GM03348 (cell line): ENCODE measurements at places on chromosomes 7 and 10.
A peak's percentile ranks its signal among the peaks of the same experiment; 100 is the strongest.

- DNase-seq, result no peak
These were observed 1.5 kb downstream of the FRAT1 start for GRCh38 chr10:97320480-97321031.

- DNase-seq, result no peak
These were observed 67.6 kb upstream of the PITRM1 start for GRCh38 chr10:3239920-3240894.

- DNase-seq, result peak; percentile 77
These were observed 3.1 kb upstream of the DOCK1 start for GRCh38 chr10:126902157-126902556.

DNA sequence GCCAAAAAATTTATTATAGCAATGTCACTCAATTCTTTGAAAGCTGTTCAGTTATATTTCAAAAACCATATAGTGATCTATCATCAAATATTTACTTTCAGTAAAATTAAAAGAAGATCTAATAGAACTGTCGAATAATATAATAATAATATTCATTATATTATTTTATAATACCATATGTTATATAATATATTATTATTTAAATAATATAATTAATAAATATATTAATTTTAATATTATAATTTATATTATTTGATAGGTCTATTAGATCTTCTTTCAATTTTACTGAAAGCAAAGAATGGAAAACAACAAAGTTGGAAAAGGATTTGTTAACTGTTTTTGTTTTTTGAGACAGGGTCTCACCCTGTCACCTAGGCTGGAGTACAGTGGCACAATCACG, 22.5 kb upstream of the UCMA start:
- no peak for DNase-seq

DNA sequence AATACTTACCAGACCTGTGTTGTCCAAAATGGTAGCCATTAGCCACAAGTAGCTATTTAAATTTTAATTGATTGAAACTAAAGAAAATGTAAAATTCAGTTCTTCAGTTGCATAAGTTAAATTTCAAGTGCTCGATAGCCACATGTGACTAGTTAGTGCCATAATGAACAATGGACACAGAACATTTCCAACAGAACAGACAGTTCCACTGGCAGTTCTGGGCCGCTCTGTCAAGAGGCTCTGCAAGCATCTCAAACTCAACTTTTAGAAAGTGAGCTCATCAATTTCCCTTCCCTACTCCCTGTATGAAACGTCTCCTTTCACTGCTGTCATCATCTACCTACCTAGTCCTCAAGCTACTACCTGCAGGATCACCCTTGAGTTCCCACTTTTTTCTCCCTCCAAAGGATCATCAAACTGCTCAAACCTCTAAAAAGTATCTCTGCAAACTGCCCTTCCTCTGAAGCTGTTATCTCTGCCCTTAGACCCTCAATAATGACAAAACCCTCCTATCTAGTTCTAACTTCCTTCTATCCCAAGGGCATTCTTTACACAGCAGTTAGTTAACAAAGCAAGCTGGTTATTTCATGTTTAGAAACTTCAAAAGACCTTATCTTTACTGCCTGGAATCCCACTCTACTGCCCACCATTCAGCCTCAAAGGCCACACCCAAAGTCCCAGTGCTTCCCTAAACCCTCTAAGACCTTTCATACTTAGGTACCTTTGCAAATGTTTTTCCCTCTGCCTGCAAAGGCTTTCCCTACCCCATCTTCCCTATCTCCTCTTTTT, 20.6 kb downstream of the SHTN1 start:
- no peak for DNase-seq

DNA sequence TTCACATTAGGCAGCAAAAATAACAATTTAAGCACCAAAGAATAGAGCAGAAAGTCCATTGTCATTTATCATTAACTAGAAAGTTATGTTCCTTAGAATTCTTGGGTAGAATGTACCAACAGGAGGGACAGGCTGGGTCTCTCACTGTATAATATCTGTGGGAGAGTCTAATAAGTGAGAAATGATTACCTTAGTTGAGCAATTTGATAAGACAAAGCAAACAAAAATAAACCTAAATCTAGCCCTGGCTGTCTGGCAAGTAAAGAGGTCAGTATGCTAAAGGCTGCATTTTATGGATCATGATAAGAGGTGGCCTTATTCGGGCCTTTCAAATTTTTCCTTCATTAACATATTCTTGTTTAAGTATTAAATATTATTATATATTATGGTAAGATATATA, 35.6 kb downstream of the THNSL1 start:
- DNase-seq, result no peak

DNA sequence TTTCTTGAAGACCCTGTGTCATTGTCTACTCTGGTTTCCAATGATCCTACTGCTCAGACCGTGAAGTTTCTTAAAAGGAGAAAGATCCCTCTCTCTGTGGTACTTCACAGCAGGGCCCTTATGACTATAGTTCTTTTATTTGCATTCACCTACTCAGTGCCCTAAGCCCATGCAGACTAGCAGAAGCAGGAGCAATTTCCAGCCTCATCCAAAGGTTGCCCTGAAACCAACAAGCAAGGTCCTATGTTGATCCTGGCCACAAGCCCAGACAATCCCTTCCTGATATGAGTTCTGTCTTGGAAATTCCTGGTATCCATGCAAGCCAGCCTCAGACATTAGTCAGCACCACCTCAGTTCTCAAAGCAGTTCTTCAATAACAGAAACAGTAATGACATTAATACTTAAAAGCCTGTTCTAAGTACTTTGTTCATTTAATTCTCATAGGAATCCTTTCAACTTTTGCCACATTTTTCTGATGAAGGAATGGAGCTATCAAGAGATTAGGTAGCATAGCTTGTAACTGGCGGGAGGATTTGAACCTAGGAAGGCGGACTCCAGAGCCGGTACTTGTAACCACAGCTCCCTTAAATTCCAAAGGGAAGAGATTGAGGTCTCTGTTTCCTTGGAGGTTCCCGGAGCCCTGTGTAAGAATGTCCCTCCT, 58.1 kb upstream of the ST8SIA6 start:
- peak; percentile 53 for DNase-seq

GRCh38 chr7:27185854-27186667, 1.0 kb upstream of the HOXA11 start:
- DNase-seq, result peak; percentile 39

DNA sequence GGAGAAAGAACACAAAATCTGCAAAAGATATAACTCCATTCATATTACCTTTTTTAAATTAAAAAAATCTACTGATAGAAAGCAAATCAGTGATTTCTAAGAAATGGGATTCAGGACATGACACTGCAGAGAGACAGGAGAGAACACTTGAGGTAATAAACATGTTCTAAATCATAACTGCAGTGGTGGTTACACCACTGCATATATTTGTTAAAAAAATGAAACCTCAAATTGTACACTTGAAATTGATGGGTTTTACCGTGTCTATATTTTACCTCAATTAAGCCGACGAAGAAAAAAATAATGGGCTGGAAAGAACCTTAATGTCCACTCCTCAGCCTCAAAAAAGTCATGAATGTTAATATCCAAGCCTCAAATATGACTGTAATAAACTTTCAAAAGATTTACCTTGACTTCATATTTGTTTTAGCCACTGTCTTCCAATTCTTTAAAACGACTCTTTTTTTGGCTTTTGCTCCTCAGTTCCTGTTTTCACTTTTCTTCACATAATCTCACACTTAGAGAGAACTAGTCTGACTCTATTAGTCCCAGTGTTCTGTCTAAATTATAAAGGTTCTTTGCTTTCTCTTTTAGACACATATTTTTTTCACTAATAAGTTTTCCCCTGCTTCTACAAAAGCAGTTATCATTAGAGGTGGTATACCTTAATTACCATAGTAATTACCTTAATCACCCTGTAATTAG, 502.4 kb downstream of the GRM8 start:
- no peak for DNase-seq

DNA sequence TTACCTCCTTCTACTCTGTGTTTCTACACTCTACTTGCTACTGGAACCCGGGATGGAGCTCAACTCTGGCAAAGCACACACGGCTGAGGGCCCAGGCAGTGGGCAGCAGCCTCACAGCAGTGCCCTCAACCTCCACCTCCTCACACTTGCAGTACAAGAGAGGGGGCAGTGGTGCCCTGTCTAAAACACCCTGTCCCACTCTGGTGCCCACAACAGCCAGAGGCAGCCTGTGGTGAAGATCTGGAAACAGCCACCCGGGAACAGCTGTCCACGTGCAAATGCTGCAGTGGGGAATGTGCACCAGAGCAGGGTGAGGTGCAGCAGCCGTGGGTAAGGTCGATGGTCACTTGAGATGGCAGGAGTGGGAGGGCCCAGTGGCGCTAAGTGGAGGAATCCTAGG, 13.7 kb downstream of the MAT1A start:
- no peak for DNase-seq

- DNase-seq, result no peak
These were observed 20.2 kb upstream of the FOXL3 start for GRCh38 chr7:269721-270120.

GRCh38 chr10:92816091-92816531, 32.2 kb upstream of the EXOC6 start:
- DNase-seq, result no peak

GRCh38 chr10:128125416-128125943, 743 bp downstream of the MKI67 start:
- no peak for DNase-seq

- no peak for DNase-seq
These were observed 216.7 kb upstream of the KCND2 start for GRCh38 chr7:120056227-120056626.

GRCh38 chr10:1942478-1942877, 205.2 kb upstream of the ADARB2 start:
- DNase-seq, result no peak

DNA sequence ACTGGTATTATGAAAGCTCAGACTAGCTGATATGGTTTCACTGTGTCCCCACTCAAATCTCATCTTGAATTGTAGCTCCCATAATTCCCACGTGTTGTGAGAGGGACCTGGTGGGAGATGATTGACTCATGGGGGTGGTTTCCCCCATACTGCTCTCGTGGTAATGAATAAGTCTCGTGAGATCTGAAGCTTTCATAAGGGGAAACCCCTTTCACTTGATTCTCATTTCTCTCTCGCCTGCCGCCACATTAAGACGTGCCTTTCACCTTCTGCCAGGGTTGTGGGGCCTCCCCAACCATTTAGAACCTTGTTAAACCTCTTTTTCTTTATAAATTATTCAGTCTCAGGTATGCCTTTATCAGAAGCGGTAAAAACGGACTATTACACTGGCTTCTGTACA, 40.3 kb downstream of the COL13A1 start:
- DNase-seq, result no peak

DNA sequence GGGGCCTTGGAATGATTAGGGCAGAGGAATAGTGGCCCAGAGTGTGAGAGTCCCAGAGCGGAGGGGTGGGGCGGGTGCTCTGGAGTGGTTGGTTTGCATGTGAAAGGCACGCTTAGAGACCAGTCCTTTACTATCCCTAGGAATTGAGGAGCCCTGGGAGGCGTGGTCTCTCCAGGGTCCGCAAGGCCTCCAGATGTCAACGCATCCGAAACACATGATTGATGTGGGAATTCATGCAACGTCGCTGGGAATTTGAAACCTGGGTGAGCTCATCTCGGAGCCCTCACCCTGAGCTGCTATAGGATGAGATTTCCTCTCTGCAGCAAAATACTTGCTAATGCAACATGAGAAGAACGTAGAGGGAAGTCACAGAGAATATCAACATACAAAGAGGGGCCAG, 51.2 kb downstream of the NPTX2 start:
- no peak for DNase-seq

DNA sequence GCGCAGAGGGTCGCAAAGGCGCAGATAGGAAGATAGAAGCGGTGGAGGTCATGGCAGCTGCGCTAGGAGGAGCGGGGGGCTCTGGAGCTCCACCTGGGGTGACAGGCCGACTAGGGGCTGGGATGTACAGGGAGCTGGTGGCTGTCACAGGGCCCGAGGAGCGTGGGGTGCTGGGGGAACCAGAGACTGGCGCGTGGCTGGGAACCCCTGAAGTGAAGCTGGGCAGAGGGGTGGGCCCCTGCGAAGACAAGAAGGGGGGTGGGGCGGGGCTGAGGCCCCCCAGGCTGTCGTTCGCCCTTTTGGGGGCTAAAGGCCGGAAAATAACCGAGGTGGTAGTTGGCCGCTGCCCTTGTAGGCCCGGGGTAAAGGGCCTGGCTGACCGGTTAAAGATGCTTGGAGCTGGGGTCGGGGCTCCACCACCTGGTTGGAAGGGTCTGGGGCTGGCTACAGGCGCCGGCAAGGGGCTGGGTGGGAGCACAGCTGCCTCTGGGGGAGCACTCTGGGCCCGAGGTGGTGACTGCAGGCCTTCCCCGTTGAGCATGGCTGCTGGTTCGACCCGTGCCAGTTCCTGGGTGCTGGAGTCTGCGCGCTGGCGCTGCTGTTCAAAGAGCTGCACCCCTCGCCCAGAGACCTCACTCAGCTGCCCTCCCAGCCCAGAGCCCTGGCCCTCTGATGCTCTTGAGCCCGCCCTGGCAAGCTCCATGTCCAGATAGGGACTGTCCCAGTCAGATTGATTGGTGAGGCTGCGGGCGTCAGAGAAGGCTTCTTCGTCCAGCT, 6.8 kb upstream of the MYOZ1 start:
- peak; percentile 24 for DNase-seq

DNA sequence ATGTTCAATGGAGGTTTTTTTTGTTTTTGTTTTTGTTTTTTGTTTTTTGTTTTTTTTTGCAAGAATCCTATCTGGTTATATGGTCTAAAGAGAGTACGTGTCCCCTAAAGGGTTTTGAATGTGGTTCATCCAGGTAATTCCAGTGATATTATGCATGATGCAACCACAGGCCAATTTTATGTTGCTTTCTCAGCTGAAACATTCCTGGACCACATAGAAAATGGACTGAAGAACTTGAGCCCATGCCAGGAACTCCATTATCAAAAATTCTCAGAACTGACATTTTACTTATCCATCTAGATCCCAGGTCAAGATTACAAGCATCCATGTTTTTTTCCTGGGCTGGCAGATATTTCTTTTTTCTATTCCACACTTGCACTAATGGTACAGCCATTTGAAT, 11.5 kb upstream of the MINDY3 start:
- no peak for DNase-seq

DNA sequence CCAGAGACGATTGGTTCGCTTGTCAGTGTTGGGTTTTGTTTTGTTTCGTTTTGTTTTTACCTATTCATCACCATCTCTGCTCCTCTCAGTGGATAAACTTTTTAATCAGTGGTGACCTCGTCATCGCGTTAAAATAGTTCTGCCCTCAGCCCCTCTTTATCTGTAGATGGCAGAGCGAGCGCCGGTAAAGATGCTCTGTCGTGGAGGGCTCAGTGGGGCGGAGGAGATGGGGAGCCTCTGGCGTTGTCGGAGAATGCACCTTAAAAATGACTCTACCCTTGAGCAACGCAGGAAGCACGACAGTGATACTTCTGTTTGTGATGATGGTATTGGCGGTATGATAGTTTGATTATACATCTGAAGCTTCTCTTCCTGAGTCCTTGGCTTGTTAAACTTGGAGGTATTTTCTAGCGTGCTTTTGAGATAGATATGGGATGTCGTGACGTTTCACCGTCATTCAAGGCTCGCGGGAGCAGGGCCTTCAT, 554 bp downstream of the CSGALNACT2 start:
- DNase-seq, result peak; percentile 47

- no peak for DNase-seq
These were observed 7.6 kb downstream of the MMS19 start for GRCh38 chr10:97490592-97490991.

GRCh38 chr7:34734771-34735170, 76.8 kb downstream of the NPSR1 start:
- no peak for DNase-seq

GRCh38 chr10:28558923-28559508, 26.1 kb downstream of the WAC start:
- DNase-seq, result no peak

GRCh38 chr7:28112012-28112411, 68.6 kb downstream of the JAZF1 start:
- peak; percentile 73 for DNase-seq
